ENCODE measurements at places on chromosomes 2 and 18.
A peak's percentile ranks its signal among the peaks of the same experiment; 100 is the strongest.

DNA sequence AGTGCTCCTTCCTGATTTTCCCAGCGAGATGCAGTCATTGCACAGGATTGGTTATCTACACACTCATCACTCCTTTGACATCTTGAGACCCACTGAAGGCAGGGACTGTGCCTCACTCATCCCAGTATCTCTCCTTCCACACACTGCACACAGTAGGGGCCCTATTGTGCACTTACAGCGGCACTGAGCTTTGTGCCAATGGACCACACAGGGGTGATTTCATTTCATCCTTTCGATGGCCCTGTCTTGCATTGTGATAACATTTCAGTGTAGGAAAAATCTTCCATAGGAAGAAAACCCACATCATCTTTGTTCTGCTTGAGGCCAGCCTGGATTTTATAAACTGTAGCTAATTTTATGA lies 11.0 kb upstream of the LRRFIP1 start:
- no peak for DNase-seq

- DNase-seq: no peak
Observed at GRCh38 chr2:112032224-112032586, 22.9 kb upstream of the TMEM87B start.

GRCh38 chr2:176317623-176318065 lies 48.4 kb downstream of the MTX2 start:
- DNase-seq: no peak

DNA sequence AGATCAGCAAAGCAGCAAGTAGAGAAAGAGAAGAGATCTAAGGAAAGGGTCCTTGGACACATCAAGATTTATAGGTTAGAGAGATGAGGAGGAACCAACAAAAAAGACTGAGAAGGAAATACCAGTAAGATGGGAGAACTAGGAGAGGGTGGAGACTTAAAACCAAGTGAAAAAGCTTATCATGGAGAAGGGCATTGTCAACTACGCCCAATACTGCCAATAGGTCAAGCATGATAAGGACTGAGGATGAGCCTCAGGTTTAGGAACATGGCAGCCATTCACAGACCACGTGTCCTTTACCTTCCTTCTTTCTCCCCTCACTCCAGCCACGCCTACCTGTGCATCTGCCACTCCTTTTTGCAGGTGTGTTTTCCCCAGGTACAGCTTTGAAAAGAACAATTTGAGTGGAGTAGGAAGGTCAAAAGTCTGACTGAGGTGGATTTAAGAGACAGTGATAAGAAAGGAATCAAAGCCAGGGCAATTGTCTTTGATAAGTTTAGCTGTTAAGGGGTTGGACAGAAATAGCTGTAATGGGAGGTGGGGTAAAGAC lies 238.7 kb downstream of the STK39 start:
- DNase-seq: no peak

DNA sequence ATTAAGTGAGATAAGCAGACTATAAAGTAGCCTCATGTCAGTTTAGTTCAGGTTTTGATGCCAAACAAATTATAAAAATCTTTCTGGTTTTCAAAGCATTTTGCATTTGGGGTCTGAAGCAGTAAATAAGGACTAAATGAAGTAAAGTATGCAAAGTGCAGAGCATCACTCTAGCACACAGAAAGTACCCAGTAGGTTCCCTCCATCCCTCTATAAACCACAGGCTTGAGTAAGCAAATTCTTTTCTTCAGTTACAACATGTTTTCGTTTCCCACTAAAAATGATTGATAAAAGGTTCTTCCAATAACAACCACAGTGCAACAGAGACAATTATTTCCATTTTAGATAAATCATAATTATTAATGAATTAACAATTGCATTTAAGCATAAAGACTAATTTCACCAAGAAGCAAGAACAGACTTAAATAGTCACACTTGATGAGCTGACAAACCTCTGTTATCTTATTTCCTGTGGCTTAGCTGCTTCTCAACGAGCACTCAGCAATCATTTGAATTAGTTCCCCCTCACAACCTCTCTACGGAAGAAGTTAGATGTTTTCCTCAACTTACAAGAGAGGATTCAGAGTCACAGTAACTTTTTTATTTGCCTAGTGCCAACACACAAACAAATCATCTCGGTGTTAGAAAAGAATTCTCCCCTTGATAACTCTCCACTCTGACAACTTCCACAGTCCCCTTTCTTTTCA lies 249.8 kb downstream of the NBAS start:
- DNase-seq: no peak

- DNase-seq: peak; percentile 80
Observed at GRCh38 chr2:100285691-100286090, 36.6 kb downstream of the LONRF2 start.
